ENCODE measurements at places on chromosomes 4 and X. TPM values are rescaled to one million over a fixed set of nuclear protein-coding genes. Genes with fewer than 3 reads are reported as not detected.

Gene STARD8
- 2.6 TPM for polyA plus RNA-seq

DNA sequence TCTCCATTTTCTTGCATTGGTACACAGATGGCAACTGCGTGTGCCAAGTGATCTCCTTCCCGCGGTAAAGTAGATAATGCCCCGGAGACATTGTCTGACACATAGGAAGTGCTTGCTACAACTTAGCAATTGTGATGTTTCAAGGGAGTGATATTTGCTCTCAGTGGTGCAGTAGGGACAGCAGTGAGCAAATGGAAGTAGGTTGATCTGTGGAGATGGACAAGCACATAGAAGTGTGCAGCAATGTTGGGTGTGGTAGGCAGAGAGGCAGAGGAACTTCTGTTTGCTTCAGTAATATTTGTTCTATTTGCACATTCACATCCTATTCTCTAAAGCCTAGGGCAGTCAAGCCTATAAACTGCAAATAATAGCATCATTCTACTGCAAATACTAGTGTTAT, 846.7 kb upstream of the PRKX start:
- no peak overlapping the region for H3K27ac ChIP-seq
- H3K4me1 ChIP-seq = no peaks in the 10 kb centered on the region
- no peaks in the 10 kb centered on the region for H3K27me3 ChIP-seq

Gene SLIT2
- polyA plus RNA-seq = 9.4 TPM

DNA sequence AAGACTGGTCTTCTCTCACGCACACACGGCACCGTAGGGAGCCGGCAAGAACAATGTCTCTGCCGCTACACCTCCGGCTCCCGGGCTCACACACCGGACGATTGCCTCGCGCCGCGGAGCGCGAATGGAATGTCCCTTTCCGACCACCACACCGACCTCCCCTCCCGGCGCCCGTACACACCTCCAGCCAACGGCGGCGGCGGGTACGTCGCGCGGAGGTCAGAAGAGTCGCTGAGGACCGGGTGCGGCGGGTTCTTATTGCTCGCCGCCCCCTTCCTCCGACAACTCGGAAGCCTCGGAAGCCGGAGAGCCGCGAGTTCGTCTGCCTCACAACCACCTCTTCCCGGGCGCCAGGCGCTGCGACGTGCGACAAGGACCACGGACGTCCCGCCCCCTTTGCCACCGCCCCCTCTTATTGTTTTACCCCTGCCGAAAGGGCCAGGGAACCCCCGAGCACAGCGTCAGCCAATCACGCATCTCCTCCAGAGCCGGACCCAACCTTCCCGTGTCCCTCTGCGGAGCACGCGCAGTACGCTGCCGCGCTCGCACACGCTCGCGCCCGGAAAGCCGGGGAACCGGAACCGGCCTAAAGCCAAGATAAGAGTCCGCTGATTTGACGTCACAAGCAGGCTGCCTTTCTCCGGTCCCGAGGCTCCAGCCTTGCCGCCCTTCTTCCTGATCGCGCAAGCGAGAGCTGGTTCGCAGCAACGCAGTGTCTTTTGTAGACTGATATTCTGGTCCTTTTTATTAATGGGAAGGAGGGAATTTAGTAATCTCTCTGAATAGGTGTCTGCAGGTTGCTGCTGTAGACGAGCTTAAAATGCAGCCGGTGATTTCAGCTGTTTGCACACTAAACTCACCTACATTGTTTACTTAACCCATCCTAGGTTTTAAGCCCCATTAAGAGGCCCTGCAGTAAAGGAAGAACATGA, at the start of gene G3BP2:
TSS of gene G3BP2 (minus strand) at position 385 of the 932 bp plus-strand sequence. CDS start 11,386 bp downstream, outside the sequence.
- no peaks in the 10 kb centered on the region for H3K36me3 ChIP-seq
- H3K27me3 ChIP-seq = no peaks in the 10 kb centered on the region

- H3K27ac ChIP-seq = no peak overlapping the region
- peaks cover 4% of the 10 kb centered on the region for H3K27me3 ChIP-seq
- H3K36me3 ChIP-seq = no peaks in the 10 kb centered on the region
- no peak for DNase-seq
- H3K4me3 ChIP-seq = peak overlapping the region; percentile 45
These were observed 65.1 kb upstream of the CCDC160 start for GRCh38 chrX:134171661-134172587.

Gene RTL9
- 0.31 TPM for polyA plus RNA-seq

Gene ZNF827
- 34.2 TPM for polyA plus RNA-seq
